ENCODE measurements at places on chromosomes 2 and 18.

DNA sequence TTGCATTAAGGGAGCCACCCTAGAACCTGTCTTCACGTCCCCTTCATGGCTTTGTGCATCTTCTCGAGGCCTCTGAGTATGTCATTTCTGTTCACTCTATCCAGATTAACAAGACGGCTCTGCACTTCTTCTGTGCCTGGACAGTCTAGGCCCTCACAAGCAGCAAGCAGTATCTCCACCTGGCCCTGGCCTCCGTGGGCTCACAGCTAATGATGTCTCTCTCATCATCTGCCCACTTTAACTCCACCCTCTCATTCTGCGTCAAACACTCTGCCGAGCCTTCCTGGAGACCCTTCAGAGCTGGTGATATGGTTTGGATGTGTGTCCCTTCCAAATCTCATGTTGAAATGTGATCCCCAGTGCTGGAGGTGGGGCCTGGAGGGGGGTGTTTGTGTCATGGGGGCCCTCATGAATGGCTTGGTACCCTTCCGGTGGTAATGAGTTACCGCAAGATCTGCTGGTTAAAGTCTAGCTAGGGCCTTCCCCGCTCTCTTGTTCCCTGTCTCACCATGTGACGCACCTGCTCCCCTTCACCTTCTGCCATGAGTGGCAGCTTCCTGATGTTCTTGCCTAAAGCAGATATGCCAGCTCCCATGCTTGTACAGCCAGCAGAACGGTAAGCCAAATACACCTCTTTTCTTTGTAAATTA is 132.5 kb upstream of the ID2 start:
- DNase-seq = no peak

DNA sequence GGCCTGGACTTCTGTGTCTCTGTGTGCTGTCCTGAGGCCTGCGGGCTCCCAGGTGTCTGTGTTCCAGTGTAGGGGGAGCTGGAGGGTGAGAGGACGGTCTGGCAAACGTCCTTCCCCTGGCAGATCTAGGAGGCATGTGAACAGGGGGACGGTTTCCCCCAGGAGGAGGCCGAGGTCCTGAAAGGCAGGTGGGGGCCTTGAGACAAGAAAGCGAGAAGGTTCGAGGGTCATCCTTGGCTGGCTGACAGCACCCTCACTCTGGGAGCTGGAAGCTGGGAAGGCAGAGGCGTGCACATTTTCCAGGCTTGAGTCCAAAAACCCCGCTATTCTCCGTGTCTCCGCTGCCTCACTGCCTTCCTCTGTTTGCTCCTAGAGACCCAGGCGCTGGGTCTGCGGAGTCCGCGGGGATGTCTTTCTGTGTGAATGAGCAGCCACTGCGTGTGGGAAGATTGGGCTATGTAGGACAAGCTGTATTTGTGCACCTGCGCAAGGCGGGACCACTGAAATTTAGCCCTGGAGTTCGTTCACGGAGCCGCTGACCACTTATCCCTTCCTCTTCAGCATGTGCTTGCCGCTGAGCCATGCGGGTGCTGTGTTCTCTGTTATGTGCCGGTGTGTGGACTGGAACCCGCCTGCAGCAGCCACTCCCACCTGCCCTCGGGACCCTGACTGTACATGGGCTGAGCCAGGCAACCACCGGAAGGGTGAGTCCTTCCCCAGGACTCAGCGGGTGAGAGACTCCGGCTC is 43.7 kb downstream of the TWIST2 start:
- no peak for DNase-seq

- no peak for DNase-seq
Measured at GRCh38 chr2:133712369-133712768, 144.1 kb upstream of the NCKAP5 start.

DNA sequence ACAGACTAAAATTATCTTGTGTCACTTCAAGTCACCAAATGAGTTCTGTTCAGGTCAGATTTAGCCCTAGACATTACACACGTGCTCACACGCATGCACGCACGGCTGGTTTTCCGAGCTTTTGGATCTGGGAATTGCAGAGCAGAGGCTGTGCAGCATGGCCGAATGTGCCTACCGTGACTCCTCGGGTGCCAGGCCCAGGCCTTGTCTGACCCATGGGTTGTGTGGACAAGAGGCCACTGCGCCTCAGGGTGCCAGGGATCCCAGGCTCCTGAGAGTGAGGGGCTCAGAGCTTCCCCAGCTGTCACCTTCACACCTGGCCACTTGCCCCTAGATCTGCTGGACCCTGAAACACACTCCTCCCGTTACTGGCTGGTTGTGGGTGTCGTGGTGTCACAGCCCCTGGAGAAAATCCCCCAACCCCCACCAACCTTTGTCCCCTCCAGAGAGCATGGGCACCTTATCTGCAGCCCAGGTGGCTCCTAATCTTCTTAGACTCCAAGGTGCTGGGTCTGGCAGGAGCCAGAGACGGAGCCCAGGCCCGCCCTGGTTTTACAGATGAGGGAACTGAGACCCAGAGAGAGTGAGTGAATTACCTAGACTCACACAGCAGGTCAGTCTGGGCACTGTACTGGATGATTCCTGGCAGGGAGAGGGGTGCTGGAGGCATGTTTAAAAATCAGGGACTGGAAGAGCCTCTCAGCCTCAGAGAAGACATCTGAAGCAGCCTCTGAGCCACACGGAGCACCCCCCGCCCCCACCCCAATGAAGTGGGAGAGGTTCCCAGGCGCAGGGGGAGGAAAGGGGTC is 56.8 kb downstream of the ATOH8 start:
- DNase-seq = no peak

DNA sequence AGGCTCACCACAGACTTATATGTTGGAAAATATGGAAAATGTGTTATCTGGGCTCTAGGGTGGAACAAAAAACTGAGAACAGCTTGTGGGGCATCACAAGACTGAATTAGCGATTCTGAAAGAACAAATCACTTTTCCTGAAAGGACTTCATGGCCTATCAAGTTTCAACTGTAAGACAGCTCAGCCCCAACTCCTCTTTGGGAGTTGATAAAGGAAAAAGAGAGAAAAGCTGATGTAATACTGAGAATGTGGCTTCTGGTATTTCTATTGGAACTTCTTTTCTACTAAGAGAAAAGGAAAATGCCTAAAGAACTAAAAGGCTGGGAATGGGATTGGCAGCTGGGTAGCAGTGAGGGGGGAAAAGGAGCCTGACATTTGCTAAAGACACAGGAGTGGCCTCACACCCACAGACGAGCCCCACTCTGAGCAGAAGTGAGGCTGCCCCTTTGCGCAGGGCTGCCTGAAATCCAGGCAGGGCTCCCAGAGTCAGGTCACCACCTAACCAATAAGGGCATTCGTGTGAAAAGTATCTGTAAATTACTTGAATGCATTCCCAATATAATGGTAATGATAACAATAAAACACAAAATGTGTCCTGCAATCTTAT is 75.6 kb downstream of the LRP2 start:
- DNase-seq = no peak

- DNase-seq = no peak
Measured at GRCh38 chr2:160921386-160921964, 238.8 kb upstream of the TANK start.

- DNase-seq = peak; percentile 20
Measured at GRCh38 chr2:113251118-113251517, 27.6 kb downstream of the PAX8 start.

GRCh38 chr2:222598611-222599010 is 57.3 kb downstream of the FARSB start:
- no peak for DNase-seq

DNA sequence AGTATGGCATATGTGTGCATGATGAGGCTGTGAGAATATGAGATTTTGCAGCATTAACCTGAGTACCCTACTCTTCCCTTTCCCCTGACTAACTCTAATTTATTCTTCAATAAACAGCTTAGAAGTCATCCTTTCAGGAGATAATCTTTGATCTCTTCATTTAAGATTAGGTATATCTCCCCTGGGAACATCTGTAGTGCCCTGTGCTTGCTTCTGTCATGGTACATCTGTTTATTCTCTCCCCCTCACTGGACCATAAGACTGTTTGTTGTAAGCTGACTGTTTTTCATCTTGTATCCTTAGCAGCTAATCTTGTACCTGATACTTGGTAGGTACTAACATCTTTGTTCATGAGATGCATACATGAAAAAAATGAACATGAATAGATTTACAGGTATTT is 83.1 kb downstream of the MBD5 start:
- no peak for DNase-seq

GRCh38 chr2:232576995-232577394 is 26.5 kb downstream of the EIF4E2 start:
- no peak for DNase-seq

DNA sequence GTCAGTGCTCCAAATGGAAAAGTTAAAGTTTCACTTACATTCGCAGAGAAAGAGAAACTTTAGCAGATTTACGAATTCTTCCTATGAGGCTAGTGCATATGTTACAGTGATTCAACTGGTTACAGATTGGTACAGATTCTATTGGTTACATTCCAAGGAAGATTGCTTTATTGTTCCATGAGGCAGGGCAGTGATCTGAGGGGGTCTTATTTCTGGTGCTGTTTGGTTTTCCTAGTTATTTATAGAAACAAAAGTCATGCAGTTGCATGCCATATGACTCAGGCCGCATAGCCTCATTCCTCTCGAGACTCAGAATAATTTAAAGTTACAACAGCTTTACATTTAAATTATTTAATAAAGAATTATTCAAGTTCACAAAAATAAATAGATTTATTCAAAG is 385.4 kb upstream of the SYT4 start:
- DNase-seq = no peak

DNA sequence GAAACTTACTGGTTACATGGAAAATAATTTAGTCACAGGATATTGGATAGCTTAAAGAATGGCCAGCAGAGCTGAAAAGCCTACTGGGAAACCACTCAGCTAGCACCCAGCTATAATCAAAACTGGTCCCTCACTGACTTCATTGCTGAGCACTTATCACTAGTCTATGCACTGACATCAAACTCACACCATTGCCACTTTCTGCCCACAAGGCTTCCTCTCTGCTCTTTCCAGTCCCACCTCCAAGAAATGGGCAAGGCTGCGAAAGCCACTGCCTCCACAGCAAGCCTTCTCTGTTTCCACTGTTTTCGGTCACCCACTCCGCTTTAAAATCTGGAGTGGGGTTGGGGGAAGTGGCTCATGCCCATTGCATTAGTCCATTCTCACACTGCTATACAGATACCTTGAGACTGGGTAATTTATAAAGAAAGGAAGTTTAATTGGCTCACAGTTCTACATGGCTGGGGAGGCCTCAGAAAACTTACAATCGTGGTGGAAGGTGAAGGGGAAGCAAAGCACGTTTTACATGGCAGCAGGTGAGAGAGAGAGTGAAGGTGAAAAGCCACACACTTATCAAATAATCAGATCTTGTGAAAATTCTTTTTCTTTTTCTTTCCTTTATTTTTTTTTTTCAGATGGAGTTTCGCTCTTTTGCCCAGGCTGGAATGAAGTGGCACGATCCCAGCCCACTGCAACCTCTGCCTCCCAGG is 77.0 kb upstream of the CERS6 start:
- DNase-seq = peak; percentile 29

DNA sequence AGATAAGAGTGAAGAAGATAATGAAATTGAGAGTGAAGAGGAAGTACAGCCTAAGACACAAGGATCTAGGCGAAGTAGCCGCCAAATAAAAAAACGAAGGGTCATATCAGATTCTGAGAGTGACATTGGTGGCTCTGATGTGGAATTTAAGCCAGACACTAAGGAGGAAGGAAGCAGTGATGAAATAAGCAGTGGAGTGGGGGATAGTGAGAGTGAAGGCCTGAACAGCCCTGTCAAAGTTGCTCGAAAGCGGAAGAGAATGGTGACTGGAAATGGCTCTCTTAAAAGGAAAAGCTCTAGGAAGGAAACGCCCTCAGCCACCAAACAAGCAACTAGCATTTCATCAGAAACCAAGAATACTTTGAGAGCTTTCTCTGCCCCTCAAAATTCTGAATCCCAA is 15.7 kb downstream of the MSH6 start:
- no peak for DNase-seq

DNA sequence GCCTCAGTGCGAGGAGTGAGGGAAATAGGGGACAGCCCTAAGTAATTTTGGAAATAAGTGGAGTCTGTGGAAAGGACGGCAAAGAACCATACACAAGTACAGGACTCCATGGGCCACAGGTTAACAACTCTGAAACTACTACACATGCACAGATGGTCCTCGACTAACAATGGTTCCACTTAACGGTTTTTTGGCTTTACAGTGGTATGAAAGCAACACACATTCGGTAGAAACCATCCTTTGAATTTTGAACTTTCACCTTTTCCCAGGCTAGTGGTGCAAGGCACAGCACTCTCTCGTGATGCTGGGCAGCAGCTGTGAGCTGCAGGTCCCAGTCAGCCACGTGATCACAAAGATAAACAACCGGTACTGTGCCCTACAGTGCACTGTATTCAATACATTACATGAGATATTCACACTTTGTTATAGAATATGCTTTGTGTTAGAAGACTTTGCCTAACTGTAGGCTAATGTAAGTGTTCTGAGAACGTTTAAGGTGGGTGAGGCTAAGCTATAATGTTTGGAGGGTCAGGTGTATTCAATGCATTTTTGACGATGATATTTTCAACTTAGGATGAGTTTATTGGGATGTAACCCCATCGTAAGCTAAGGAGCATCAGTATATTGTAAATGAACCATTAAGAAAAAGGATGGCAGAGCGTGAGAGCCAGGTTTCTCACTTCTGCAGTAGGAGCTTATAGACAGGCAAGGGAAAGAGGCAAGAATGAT is 44.6 kb downstream of the TBC1D8 start:
- no peak for DNase-seq

GRCh38 chr2:65746931-65747675 is 314.7 kb upstream of the SPRED2 start:
- DNase-seq = no peak

- DNase-seq = no peak
Measured at GRCh38 chr2:176508984-176509740, 239.9 kb downstream of the MTX2 start.

DNA sequence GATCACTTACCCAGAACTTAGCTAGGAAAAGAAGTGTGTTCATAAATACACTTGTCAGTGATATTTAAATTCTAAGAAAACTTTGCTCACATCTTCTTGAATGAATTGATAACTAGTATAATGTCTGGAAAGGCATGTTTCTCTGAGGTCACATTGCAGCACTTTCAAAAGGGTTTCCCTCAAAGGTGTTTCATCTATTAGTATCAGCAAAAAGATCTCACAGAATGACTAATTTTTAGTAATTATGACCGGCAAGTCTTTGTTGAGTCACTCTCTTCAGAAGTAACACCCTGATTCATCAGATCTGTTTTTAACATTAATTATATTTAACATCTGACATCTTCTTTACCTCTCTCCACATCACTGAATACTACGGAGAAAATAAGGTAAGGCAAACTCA is 222.3 kb downstream of the IKZF2 start:
- peak; percentile 30 for DNase-seq

DNA sequence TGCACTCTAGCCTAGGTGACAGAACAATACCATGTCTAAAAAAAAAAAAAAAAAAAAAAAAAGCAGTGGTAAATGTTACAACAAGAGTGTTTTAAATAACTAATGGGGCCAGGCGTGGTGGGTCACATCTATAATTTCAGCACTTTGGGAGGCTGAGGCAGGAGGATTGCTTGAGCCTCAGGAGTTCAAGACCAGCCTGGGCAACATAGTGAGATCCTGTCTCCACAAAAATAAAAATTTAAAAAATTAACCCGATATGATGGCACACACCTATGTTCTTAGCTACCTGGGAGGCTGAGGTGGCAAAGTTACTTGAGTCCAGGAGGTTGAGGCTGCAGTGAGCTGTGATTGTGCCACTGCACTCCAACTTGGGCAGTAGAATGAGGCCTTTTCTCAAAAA is 37.1 kb downstream of the PAPOLG start:
- DNase-seq = no peak
